ENCODE measurements at places on chromosomes 12 and 14.

- DNase-seq, result no peak
Observed at GRCh38 chr12:129534966-129535750, 368.7 kb downstream of the TMEM132D start.

DNA sequence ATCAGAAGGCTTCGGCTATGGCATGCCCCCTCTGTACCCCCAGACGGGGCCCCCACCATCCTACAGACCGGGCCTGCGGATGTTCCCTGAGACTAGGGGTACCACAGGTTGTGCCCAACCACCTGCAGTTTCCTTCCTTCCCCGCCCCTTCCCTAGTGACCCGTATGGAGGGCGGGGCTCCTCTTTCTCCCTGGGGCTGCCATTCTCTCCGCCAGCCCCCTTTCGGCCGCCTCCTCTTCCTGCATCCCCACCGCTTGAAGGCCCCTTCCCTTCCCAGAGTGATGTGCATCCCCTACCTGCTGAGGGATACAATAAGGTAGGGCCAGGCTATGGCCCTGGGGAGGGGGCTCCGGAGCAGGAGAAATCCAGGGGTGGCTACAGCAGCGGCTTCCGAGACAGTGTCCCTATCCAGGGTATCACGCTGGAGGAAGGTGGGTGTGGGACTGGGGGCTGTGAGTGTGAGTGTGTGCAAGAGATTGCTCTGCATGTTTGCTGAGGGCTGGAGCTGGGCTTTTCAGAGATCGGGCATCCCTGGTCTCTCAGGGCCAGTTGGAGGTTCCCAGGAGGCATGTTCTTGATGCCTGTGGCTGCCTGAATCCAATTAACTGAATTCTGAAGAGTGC, 8.6 kb downstream of the NFATC4 start:
- no peak for DNase-seq

DNA sequence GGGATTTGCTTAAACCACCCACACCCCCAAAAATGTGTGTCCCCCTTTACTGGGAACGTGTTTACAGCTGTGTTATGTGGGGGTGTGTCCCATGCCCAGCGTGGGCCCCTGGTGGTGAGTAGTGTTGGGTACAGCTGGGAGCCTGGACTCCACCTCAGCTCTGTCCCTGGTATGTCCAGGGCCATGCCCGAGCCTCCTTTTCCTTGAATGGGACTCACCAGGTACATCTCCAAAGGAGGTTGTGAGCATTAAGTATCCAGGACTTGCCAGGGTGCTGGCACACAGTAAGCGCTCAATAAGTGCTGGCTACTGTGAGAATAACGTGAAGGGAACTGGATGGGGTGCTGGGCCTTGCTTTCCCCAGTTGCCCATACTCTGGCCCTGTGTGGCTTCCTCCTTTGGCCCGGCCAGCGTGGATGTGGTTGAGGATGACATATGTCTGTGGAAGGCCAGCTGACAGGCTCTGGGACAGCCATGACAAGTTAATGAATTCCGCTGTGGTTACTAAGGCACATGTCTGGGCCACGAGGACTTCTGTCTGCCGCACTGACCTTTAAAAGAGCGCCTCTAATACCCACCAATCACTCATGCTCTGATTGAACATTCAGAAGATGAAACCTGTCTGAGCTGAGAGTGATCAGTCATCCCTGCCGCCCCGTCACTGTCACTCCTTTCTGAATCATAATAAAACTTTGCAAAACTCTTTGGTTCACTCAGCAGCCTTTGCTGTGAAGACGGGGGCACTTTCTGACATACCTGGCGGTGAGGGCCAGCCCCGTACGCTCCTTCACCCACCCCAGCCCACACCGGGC, 74.7 kb downstream of the DIO3 start:
- peak; percentile 62 for DNase-seq

DNA sequence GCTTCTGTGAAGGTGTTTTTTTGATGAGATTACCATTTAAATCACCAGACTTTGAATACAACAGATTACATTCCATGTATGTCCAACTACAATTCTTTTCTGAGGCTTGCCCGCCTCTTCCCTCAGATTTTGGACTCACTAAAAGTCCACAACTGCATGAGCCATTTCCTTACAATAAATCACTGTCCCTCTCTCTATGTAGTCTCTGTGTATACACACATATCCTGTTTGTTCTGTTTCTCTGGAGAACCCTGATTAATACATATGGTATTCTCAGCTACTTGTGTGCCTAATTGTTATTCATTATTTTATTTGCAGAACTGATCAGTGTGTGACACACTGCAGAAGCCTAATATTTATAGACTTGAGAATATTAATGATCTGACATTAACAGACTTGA, 2.4 kb upstream of the MIPOL1 start:
- DNase-seq, result no peak

DNA sequence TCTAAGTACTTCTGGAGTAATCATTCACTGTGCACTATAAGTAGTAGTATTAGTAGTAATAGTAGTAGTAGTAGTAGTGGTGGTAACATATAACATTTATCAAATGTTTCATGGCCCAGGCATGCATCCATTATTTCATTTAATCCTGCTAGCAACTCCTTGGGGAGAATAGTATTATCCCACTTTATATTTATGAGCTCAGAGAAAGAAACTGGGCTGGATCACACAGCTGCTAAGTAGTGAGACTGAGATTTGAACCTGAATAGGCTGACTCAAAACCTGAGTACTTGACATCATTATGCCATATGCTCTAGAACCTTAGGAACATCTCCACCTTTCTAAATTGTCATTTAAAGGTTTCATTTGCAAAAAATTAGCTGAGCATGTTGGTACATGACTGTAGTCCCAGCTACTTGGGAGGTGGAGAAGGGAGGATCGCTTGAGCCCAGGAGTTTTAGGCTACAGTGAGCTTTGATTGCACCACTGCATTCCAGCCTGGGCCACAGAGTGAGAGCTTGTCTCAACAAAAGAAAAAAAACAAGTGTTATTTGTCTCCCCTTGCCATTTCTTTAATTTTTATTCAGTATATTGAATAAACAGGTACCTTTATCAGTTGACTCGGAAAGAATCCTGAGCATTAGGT, 11.4 kb upstream of the NID2 start:
- DNase-seq, result no peak

DNA sequence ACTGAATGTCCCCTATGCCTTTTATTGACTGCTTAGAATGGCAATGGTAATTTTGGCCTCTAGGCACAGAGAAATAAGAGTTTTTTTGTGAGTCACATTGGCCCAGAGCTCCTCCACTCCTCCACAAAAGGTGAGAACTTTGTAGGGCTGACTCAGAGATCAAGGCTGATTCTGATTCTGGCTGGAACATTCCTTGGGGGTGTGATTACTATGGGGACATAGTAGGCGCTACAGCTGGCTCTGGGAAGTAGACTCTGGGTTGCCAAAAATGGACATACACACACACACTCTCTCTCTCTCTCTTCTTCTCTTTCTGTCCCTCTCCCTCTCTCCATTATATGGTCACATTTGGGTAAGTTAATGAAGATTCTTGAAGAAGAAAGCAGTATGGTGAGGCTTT, 174.6 kb upstream of the DDHD1 start:
- DNase-seq, result no peak

- DNase-seq, result no peak
Observed at GRCh38 chr14:87975636-87976035, 17.3 kb downstream of the GALC start.

GRCh38 chr12:115443351-115443938, 759.5 kb upstream of the TBX3 start:
- DNase-seq, result no peak

All from stimulated activated CD4-positive, alpha-beta T cell treated with anti-CD3 and anti-CD28 coated beads, Interleukin-15, amount 100 ng/mL, for 24 hours (primary cell).